GM04503 (cell line): ENCODE measurements at places on chromosomes 1 and 21.

- no peak for DNase-seq
These were observed 710 bp downstream of the GLRX2 start for GRCh38 chr1:193104502-193104906.

DNA sequence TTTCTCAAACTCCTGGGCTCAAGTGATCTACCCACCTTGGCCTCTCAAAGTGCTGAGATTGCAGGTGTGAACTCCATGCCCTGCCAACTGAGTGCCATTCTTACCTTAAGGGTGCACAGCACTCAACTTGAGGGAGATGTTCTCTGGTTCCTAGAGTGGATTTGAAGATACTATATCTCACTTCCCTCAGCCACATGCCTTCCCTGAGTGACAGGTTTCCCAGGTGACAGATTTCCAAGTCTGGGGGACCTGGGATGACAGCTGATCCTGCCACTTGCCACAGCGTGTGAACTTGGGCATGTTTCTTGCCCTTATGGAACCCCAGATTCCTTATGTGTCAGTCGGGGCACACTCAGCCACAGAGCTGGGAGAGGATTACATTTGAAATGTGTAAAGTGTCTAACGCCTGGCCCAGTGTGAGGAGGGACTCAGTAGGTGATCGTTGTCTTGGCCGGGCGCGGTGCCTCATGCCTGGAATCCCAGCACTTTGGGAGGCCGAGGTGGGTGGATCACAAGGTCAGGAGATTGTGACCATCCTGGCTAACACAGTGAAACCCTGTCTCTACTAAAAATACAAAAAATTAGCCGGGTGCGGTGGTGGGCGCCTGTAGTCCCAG is 29.6 kb upstream of the BTG2 start:
- DNase-seq = no peak

DNA sequence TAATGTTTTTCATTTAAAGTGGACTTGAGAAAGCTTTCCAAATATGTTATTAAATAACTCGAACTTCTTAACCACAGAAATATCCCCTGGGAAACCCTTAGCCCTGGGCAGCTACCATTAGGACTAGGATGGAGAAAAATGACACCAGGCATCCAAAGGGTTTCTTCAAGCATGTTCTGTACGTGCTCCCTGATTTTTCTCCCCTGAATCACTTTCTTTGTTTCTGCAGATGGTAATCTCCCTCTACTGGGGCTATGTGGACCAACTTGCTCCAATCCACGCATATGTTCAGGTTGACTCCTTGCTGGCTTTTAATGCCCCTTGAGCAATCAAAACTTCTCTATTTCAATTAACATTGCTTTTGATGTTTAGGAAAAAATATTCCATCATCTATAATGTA is 312.7 kb upstream of the C1orf87 start:
- no peak for DNase-seq

GRCh38 chr21:42159560-42160110 is 59.3 kb upstream of the ABCG1 start:
- no peak for DNase-seq

DNA sequence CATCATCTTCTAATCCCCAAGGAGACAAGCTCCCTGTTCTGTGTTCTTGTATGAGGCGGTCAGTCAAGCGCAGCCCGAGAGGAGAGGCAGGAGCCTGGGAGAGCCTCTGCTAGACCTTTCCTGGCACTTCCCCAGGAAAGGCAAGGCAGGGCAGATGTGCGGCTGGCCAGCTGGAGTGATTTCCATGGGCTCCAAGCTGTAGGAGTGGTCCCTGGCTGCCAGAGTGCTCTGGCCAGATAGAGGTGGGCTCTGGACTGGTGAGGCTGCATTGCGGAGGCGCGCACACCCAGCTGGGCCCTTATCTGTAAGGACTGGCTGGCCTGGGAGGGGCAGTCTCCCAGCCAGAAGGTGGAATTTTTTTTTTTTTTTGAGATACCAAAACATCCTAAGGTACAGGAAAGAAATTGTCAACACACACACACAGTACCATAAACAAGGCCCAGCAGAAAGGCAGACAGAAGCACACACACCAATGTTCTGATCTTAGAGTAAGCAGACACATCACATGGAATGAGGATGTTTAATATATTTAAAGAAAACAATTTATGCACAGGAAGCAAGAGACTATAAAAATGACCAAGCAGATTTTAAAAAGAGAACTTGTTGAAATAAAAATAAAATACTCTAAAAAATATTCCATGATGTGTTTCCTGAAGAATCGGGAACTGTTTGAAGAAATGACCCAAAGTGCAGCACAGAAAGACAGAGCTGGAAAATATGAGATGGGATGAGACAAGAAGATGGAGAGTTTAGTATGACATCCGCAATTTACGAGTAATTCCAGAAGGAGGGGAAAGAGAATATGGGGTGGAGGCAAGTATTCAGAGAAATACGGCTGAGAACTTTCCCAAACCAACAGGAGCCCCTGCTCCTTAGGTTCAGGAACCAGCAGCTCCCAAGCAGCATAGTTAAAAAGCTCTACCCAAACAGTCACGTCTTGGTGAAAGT is 13.4 kb downstream of the IBA57 start:
- DNase-seq = no peak

GRCh38 chr1:33220676-33221384 is 35.5 kb upstream of the ZNF362 start:
- DNase-seq = no peak

DNA sequence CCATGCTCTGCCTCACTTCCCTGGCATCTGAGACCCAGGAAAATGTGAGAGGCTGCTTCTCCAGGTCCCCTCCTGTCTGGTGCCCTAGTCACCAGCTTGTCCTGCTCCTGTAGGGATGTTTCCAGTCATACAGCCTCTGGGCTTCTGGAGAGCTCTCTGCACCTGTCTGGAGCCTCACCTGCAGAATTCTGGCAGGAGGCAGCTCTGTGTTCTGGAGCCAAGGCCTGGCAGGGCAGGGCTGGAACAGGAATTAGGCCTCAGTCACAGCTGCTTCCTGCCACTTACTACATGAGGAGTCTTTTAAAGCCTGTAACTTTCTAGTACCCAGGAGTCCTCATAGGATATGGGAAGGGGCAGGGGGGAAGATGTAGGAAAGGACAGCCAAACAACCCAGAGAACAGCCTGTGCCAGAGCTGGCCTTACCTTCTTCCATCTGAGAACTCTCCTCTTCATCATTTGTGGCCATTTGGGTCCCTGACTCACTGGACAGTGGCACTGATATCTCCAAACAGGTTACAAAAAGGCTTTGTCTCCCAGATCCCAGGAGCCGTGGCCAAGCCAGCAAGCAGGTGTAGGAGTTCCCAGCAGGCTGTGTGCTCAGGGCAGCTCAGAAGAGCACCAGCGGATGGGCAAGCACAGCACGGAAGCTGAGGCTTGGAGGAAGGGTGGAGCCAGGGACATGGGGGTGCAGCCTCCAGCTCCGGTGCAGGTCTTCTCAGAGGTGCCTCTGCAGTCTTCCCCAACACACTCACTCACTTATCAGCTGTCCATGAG is 31.4 kb upstream of the ARTN start:
- no peak for DNase-seq

DNA sequence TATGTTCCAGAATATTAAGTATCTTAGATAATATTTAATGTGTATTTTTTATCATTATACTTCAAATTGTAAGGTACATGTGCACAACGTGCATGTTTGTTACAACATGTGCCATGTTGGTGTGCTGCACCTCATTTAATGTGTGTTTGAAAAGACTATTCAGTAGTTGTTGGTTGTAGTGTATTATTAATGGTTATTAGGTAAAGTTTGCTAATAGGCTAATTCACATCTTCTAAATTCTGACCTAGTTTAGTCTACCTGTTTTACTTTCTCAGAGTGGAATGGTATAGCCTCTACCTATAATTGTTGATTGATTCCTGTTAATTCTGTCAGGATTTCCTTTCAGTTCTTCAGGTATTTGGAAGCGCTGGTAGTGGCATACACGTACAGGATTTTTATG is 153.0 kb downstream of the NCAM2 start:
- DNase-seq = no peak

- DNase-seq = no peak
These were observed 16.5 kb downstream of the KRTAP19-1 start for GRCh38 chr21:30463713-30464112.

GRCh38 chr1:116152577-116152943 is 41.4 kb downstream of the MAB21L3 start:
- DNase-seq = no peak

- no peak for DNase-seq
These were observed 20.9 kb downstream of the SZT2 start for GRCh38 chr1:43410571-43410970.

GRCh38 chr1:57881639-57882038 is 457.8 kb upstream of the DAB1 start:
- no peak for DNase-seq

DNA sequence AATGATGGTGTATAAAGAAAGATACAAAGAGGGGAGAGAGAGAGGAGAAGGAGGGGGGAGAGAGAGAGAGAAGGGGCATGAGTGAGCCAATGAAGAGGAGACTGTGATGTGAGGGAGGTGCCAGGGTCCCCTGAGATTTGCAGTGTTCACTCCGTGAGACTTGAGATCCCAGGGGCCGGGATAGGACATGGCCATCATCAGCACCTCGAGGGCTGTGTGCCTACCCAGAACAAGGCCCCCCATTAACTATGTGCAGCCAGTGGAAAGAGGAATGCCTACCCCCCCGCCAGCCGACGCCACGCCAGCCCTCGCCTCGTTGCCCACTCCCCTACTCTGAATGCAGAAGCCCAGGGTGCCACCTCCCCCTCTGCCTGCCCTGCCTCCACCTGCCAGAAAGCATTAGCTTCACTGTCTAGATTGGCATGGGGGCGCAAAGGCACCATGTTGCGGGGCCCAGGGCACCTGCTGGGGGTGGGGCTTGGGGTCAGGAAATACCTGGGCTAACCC is 14.8 kb downstream of the LGR6 start:
- no peak for DNase-seq

- DNase-seq = no peak
These were observed 110.2 kb upstream of the PLD5 start for GRCh38 chr1:242634732-242635131.

GRCh38 chr1:84780000-84780716 is 89.9 kb upstream of the SSX2IP start:
- DNase-seq = no peak

- DNase-seq = no peak
These were observed 6.0 kb downstream of the TXNIP start for GRCh38 chr1:145990249-145990855.

GRCh38 chr21:39397646-39398385 is 47.8 kb downstream of the LCA5L start:
- no peak for DNase-seq

- DNase-seq = no peak
These were observed 347.4 kb downstream of the PDE4B start for GRCh38 chr1:66140072-66140471.

GRCh38 chr1:38114241-38115026 is 67.8 kb upstream of the POU3F1 start:
- DNase-seq = peak; percentile 26

GRCh38 chr1:172381946-172382345 is 38.5 kb upstream of the C1orf105 start:
- DNase-seq = no peak

- no peak for DNase-seq
These were observed 1.3 kb downstream of the TMEM167B start for GRCh38 chr1:109091839-109092193.

GRCh38 chr21:37392441-37392840 is 25.9 kb downstream of the DYRK1A start:
- no peak for DNase-seq

GRCh38 chr1:98126740-98127139 is 205.9 kb upstream of the DPYD start:
- no peak for DNase-seq

GRCh38 chr21:44511938-44512275 is 28.1 kb downstream of the KRTAP10-1 start:
- DNase-seq = no peak

DNA sequence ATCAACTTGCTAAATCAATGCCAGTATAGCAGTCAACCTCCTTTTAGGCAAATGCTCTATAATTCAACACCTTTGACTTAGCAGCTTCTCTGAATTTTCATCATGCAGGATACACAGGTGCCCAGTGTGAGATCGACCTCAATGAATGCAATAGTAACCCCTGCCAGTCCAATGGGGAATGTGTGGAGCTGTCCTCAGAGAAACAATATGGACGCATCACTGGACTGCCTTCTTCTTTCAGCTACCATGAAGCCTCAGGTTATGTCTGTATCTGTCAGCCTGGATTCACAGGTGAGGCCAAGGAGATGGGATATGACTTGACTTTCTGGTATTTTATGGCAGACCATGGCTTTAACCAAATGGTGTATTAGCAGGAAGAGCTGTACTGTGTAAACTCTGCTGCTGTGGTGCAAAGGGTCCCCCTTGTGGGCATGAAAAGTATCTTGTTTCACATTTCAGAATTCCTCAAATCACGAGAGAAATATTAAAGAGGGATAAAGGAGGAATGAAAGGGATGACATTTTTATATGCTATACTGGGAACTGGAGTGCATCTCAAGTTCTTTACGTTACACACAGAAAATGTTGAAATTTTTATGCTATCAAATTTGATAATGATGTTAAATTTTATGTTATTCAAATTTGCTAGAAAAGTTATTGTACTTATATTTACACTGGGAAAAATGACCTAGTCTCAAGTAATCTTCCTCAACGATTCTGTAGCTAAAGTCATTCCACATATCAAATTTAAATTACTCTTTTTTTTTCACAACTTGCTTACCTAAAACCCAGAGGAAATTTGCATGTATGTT is 88.9 kb downstream of the CRB1 start:
- no peak for DNase-seq

- no peak for DNase-seq
These were observed 25.4 kb downstream of the GNAI3 start for GRCh38 chr1:109573785-109574184.
